ENCODE measurements at places on chromosomes 11 and 22. TPM values are rescaled to one million over a fixed set of nuclear protein-coding genes. Genes with fewer than 3 reads are reported as not detected.
A peak's percentile ranks its signal among the peaks of the same experiment; 100 is the strongest.

DNA sequence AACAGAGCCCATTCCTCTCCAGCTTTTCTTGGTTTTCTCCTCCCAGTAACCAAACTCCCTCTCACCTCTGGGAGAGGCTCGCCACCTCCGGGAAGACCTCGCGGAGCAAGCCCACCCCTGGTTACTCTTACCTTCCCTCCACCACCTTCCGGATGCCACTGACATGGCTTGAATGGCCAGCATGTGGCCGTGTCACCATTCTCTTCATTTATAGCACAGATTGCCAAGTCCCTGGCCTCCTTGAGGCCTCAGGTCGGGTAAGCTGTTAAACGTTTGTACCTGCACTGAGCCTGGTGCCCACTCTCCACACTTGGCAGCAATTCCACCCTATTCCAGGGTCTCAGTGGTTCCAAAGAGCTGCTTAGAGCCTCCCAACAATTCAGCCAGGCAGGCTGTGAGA is 8.0 kb upstream of the FXYD2 start:
- DNase-seq, result peak; percentile 15

MYOD1 gene
- total RNA-seq, result not detected

PNPLA3 gene
- total RNA-seq, result 1.6 TPM

- DNase-seq, result no peak
These were observed 209.1 kb downstream of the DDX10 start for GRCh38 chr11:108873941-108874340.

DNA sequence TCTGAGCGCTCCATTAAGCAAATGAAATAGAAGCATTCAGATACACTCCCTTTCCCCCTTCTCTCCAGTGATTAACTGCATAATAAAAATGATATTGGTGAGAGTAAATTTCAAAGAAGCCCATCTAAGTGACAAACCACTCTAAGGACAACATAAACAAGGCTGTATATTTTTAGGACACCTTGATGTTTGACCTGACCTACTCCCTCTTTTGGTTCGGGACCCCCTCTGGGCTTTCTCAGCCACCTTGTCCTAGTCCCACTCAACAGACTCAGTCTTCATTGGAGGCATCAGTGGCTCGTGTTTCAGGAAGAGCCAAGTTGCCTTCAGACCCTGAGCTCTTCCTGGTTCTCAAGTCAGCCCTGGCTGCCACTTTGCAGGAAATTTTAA is 182.3 kb upstream of the NCAM1 start:
- no peak for DNase-seq

CST6 gene
- not detected for total RNA-seq

DNA sequence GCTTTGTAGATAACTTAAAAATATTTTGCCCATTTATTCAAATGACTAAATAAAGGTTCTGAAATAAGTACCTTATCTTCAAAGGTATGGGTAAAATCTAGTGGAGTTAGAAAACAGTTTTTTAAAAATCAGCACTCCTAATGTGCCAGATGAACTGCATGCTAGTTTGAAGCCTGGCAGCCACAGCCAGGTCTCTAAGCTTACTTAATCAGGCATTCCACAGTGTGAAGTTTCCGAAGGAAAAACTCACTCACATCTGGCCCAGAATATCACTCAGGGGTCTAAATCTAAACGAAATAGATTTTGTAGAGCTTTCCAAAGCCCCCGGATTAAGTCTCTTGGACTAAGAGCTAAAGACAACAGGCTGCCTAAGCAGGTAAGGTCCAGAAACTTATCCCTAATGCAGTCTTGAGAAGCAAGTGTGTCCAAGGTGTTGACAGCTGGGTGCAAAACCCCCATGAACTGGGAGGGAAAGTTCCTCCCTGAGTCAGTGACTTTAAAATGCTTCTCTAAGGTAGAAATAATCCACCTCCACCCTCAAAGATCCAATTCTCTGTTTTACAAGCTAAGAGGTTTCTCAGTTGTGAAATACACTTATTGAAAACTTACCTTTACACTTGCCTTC is 157.6 kb downstream of the FCHSD2 start:
- DNase-seq, result no peak

- DNase-seq, result no peak
These were observed 207.5 kb downstream of the TBC1D22A start for GRCh38 chr22:46969961-46970360.

Data from colonic mucosa (tissue), 4 donors.